ENCODE measurements at places on chromosomes 11 and 22. TPM values are rescaled to one million over a fixed set of nuclear protein-coding genes. Genes with fewer than 3 reads are reported as not detected.
A peak's percentile ranks its signal among the peaks of the same experiment; 100 is the strongest.

GRCh38 chr22:35460688-35461087 is 60.7 kb downstream of the MCM5 start:
- DNase-seq = no peak

DNA sequence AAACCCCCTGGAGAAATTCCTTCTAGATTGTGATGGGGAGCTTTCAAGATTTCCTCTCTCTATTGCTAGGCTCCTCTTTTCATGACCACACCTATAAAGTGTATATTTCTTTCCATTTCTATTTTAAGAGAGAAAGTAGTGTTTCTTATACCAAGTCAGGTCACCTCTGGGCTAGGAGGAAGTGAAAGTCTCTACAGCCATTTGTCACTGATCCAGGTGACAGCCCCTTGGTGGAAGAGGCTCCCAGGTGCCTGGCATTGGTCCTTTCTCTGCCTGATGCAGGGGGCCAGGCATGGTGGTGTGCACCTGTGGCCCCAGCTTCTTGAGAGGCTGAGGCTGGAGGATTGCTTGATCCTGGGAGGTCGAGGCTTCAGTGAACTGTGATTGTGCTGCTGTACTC is 64.7 kb downstream of the DHCR7 start:
- DNase-seq = no peak

DNA sequence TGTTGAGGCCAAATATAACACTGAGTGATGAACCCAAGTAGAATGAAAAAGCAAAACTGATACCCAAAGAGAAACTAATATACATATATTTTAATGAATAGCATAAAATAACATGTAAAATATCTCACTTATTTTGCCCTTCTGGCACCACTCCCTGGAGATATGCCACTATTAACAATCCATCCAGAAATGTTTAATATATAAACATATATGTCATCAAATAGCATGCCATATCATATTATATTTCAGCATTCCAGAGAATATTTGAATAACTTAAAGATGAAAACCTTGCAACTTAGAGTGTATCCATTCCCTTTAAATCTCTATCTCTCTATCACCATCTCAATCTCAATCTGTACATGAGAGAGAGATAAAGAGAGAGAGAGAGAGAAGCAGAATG is 1073.3 kb upstream of the RAG2 start:
- DNase-seq = no peak

DNA sequence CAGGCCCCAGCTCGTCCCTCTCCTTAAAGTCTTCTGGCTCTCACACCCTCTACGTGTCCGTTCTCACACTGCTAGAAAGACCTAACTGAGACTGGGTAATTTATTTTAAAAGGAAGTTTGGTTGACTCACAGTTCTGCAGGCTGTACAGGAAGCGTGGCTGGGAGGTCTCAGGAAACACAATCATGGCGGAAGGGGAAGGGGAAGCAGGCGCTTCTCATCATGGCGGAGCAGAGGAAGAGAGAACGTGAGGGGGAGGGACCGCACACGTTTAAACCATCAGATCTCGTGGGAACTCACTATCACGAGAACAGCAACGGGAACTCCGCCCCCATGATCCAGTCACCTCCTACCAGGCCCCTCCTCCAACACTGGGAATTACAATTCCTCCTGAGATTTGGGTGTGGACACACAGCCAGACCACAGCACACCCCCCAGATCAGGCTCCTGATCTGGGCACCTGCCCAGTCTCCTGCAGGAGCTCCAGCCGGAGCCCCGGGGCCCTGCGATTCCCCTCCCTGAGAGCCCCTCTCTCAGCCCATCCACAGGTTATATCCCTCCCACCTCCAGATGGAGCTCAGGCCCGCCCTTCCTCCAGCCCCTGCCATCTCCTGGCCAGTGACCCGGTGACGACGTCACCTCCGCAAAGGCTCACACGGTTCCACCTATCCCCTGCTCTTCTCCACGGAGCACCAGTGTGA is 170.2 kb downstream of the BRD1 start:
- peak; percentile 85 for DNase-seq

- no peak for DNase-seq
Observed at GRCh38 chr22:50443801-50444625, 30.8 kb downstream of the SBF1 start.

DNA sequence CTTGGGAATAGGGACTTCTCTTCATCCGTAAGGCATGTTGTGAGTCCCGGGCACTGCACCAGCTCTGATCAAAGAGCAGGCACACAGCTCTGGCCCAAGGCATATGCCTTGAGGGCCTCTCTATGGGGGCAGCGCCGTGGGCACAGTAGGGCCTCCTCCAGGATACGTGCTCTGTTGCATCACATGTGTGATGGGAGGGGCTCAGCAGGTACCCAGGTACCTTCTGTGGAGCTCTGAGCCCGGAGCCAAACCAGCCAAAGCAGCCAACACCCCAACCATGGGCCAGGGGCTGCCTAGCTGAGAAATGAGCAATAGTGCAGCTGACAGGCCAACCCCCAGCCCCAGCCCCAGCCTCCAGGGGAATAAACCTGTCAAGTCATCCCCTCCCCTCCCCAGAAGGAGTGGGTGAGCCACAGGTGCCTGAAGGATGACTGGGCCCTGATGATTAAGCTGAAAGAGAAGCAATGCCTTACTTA is 79.7 kb upstream of the SHISAL1 start:
- no peak for DNase-seq

The RPS25 gene
- 1,917 TPM for total RNA-seq
